Astrocyte of the spinal cord (primary cell): ENCODE measurements at places on chromosomes 2 and 18.

DNA sequence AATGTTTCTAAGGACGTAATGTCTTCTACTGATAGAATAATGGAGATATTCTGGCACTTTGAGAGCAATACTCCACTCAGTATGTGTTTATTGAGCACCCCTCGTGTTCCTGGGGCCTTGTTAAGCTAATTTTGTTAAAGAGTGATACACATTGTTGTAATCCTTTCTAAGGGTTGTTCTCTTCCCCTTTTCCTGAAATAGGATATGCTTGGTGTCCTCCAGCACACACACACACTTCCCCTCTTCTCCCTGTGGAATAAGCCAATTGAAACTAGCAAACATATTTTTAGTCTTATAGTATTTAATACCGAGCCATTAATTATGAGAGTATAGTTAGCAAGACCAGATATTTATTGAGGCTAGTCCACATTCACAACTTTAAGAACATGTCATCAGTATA, 114.1 kb downstream of the CRIM1 start:
- no peak for DNase-seq

DNA sequence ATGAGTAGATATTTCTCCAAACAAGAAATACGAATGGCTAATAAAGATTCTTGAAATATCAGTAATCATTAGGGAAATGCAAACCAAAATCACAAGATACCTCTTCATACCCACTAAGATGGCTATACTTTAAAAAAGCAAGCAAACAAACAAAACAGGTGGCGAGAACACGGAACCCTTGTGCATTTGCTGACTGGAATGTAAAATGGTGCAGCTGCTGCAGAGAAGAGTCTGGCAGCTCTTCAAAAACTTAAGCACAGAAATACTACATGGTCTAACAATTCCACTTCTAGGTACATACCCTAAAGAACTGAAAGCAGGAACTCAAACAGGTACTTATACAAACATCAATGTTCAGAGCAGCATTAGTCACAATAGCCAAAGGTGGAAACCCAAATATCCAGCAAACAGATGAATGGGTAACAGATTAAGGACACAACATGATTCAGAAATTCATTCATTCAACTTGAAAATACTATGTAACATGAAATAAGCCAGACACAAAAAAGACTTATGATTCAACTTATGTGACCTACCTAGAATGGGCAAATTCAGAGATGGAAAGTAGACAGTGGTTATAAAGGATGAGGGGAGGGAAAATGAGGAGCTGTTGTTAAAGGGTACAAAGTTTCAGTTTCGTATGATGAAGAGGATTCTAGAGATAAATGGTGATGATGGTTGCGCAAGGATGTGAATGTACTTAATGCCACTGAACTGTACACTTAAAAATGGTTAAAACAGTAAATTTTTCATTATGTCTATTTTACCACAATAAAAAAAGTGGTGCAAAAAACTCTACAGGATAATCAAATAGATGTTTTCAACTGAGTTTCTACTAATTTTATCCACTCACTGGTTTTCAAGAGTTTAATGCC, 26.9 kb upstream of the GPR75 start:
- DNase-seq, result no peak

- no peak for DNase-seq
Observed at GRCh38 chr2:898319-898718, 52.3 kb upstream of the SNTG2 start.

DNA sequence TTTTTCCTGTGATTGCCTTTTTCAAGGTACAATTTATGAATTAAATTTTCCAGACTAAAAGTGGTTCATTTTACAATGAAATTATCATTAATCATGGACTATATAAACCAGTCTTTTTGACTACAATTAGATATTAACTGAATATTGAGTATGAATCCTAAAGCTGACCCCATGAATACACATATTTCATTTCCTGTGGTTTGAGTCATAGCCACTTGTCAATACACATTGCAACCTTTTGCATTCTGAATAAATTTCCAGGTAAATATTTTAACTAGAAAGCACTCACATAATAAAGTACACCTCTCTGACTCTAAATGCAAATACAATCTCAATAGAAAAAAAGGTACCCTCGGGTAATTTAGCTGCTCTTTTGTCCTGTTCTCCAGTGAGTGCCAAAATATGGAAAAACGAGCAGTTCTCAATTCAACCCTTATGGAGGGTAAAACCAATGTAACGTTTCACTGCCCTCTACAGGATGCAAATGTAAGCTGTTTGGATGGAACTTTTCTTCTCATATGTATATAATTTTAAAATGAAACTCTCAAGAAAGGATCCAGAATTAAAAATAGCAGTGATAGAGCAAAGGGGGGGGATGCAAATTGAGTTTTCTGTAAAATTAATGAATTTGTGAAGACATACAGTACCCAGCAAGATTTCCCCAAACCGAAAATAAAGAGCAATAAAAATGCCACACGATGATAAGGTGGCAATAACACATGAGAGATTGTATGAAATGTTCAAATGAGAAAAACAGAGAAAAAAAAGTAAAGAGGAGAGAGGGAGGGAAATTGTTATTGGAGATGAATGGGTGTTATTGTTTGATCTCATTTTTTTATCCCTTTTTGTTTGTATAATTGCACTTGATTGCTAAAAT, 1795.7 kb upstream of the PIK3C3 start:
- peak; percentile 61 for DNase-seq

- no peak for DNase-seq
Observed at GRCh38 chr2:64259312-64259711, 115.1 kb upstream of the PELI1 start.

DNA sequence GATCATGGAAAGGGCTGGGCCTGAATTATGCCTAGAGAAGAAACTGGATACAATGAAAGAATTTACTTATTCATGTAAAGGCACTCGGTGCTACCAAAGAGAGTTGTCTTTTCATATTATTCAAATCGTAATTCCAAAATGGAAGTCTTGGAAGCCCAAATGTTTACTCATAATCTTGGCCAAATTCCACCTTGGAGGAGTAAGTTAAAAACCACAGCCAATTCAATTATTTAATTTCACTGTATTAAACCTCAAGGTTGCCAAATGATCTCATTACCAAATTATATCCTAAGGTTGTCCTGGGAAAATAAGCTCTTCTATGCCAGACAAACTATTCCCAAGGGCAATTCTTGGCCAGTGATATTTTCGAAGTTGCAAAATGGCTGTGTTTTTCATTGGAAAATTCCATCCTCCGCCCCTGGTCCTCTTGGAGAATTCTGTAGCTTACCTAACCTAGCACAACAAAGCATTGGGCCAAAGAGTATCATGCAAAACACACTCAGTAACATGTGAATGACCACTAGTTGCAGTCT, 11.1 kb upstream of the VPS4B start:
- DNase-seq, result no peak

GRCh38 chr2:234459401-234460009, 37.4 kb downstream of the ARL4C start:
- no peak for DNase-seq

DNA sequence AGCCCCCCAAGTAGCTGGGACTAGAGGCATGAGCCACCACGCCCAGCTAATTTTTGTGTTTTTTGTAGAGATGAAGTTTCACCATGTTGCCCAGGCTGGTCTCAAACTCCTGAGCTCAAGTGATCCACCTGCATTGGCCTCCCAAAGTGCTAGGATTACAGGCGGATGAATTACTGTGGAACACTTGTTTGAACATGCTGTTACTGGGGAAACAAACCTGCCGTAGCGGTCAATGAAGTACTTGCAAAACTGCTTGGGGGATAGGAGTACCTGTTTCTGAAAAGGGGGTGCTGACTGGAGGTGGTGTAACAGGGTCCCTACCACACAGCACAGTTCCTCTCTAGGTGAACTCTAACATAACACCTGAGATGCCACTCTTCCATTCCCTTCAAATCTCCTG, 5.9 kb upstream of the IMPACT start:
- no peak for DNase-seq

DNA sequence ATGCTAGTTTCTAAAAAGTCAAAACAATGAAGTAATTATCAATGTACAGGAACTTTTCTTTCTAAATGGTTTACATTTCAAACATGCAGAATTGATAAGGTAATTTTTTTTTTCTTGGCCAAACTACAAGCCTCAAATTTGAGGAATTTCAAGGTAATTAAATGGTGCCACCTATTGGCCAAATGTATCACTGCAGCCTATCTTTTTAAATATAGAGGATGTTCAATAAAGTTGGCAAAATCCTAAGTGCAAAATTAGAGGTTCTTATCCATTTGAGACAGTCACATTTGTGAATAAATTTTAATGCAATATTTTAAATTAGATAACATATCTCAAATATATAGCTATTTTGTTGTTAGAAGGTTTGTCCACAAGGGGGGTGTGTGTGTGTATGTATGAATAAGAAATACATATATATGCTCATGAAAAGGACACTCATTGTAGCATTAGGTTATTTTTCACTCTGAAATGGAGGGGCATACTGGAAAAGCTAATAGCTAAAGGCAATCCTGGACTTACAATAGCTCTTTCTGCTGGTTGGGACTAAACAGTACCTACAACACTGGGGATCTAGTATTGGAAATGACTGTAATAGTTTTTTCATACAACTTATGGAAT, 26.2 kb downstream of the MMADHC start:
- peak; percentile 48 for DNase-seq

DNA sequence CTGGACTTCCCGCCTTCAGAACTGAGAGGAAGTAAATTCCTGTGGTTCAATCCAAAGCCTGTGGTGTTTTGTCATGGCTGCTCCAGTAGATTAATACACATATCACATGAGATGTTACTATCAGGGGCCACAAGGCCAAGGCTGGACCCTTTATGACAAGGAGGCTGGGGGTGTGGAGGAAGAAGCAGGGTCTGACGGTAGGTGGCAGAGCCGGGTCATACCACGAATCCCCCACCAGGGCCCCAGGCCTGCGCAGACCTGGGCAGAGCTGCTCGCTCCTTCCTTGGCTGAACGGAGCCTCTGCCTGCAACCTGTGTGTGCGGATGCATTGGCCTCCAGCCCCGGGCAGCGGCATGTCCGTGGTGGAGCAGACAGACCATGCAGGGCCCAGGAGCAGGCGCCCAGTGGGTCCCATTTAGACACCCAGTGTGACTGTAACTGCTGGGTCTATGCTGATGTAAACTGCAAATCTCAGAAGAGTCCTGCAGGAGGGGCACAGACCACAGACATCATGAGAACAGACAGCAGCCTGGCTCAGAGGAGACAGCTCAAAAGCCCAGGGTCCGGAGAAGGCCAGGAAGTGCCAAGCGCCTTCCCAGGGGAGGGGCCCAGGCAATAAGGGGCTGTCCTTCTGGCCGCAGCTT, 155.2 kb downstream of the PXDN start:
- DNase-seq, result no peak

- DNase-seq, result peak; percentile 41
Observed at GRCh38 chr2:236748801-236749200, 179.2 kb downstream of the ACKR3 start.

DNA sequence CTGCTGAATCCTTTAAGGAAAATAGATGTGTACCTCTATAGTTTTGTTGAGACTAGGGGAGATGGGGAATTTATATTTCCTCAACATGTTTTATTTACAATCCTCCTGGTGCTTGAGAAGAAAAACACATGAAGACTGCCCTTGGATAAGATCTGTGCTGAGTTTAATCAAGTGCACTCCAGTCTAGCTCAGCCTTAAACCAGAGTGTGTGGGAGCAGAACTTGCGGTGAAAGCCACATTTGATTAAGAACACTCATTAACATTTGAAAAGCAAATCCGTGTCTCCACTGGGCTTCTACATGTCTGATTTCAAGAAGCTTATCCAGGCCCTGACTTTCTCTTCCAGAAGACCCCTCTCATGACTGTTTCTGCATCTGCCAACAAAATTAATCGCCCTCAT, 84.8 kb upstream of the ITGA6 start:
- no peak for DNase-seq

DNA sequence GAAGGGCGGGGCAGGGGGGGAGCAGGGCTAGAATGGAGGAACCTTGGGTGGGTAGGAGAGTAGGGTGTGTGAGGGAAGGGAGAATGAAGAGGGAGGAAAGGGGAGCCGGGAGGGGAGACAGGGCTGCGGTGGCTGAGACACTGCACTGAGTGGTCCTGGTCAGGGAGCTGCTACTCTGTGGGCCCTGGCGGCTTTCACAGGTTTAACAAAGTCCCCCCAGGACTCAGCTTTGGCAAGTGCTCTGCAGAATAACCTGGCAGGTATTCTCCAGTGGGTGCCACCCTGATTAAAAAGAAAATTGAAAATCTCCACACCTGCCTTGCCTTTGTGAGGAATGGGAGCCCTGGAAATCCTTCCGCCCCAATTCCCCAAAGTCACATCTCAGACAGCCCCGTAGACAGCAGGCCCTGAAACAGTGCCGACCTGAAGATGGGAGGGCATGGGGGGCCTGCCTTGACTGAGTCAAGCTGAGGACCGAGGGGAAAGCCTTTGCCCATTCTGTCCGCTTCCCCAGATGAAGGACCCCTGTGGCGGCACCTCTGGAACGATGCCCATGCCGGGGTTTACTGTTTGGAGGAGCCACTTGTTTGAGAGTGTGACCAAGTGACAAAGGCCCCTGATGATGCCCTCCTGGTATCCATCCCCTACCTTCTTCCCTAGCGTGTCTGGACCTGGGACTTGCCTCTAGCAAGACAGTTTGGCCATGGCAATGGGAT, 43.6 kb upstream of the OTOS start:
- no peak for DNase-seq

DNA sequence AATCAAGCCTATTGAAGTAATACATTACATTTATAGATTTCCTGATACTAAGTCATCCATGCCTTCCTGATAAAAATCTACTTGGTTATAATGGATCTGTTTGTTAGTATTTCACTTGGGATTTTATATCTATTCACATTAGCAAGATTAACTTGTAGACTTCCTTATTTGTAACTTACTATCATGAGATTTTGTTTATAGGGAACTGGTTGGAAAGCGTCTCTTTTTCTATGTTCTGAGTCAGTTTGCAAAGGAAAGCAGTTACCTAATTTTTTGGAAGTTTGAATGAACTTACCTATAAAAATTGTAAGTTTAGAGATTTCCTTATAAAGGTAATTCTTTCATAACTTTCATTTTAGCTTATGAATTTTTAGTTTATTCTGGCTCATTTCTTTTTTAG, 141.4 kb downstream of the SMAD7 start:
- DNase-seq, result no peak

- no peak for DNase-seq
Observed at GRCh38 chr18:52452427-52452826, 112.4 kb downstream of the DCC start.

GRCh38 chr18:71077451-71077850, 788.6 kb downstream of the SOCS6 start:
- no peak for DNase-seq

DNA sequence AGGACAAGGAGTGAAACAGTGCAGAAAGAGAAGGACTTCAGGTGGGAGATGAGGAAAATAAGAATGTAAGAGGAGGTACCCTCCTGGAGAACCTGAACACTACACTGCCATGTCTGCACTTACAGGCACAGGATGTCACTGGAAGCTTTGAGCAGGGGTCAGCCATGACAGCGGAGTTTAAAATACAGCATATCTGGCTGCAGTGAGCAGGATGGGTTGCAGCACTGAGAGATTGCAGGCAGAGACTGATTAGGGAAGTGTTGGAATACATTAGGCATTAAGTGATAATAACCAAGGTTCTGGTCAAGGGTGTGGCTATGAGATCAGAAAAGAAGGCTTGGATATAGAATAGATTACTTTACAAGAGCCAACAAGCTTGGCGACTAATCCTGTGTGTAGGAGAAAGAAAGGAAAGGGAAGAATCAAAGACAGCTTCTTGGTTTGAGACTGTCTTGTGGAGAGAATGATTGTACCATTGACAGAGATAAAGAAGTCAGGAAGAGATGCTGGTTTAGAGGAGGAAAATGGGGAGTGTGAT, 171.1 kb upstream of the RBMS1 start:
- no peak for DNase-seq

GRCh38 chr18:32771169-32771751, 1.6 kb downstream of the KLHL14 start:
- no peak for DNase-seq

GRCh38 chr2:62032096-62032495, 126.6 kb downstream of the COMMD1 start:
- no peak for DNase-seq
